DMS 273 treated with DMSO at 0.1 percent for 48 hours (cell line): ENCODE measurements at places on chromosomes 1 and 21.

GRCh38 chr1:90919900-90920299 lies 101.9 kb downstream of the ZNF644 start:
- no peak for DNase-seq

GRCh38 chr1:156897078-156897825 lies 3.7 kb downstream of the PEAR1 start:
- DNase-seq: no peak

- no peak for DNase-seq
Measured at GRCh38 chr1:243842978-243843511, 7.0 kb downstream of the AKT3 start.

DNA sequence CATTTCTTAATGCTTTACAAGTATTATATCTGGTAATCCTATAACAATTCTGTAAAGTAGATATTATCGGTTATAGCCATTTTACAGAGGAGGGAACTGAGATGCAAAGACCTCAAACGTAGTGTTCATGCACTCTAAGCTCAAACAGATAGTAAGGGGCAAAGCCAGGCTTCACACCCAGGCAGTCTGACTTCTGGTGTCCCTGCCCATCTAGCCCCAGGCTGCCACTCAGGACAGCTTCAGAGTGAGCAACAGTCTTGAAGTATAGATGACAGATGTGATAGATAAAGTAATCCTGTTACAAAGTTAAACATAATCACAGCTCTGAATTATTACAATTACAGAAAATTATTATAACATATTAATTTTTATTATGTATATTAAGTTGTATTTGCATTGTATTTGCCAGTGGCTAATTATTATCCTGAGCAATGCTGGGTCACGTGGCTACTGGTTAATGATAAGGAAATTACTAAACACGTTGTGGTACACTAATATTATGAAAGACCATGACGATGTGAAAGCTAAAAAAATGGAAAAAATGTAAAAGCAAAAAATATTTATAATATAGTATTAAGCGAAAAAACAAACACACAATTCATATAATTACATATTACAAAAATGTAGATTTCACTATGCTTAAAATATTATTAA lies 6.1 kb upstream of the TRAF3IP3 start:
- no peak for DNase-seq

GRCh38 chr1:54177726-54178125 lies 22.1 kb downstream of the CYB5RL start:
- no peak for DNase-seq

DNA sequence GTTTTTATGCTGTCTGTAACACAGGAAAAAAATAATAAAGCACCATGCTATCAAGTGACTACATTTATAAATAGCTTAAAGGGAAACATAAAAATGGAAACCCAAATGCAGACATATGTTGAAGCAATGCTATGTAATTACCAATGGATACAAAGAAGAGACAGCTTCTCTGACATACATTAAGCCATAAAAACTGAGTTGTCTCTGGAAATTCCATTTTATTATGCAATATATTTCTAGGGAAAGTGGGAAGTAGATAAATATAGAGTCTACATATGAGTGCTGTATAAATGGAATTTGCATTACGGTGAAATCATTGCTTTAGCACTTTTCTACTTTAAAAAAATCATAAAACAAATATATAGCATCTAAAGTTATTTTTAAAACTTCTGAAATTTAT lies 135.2 kb upstream of the COL11A1 start:
- DNase-seq: no peak

- no peak for DNase-seq
Measured at GRCh38 chr1:26049531-26050247, 3.8 kb upstream of the SLC30A2 start.

DNA sequence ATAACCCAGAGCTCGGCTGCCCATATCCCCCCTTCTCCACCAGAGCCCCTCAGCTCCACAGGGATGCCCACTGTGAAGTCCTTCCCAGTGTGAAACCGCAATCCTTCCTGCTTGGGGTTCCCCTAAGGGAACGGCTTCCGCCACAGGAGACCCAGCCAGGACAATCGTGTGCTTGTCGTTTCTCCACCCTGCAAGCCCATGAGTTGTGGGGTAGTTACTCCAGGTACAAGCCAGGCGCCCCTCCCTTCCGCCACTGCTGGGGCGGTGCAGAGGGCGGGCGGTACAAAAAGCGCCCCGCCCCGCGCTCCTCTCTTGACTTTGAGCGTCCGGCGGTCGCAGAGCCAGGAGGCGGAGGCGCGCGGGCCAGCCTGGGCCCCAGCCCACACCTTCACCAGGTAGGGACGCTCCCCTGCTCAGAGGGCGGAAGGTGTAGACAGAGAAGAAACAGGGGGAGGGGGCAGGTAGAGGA lies at the start of gene TINAGL1:
Gene TINAGL1, plus strand, starts transcription at position 315 of the 469 bp plus-strand sequence. CDS start 634 bp downstream, outside the sequence.
- no peak for DNase-seq

- DNase-seq: no peak
Measured at GRCh38 chr1:48777219-48777895, 666 bp upstream of the BEND5 start.

DNA sequence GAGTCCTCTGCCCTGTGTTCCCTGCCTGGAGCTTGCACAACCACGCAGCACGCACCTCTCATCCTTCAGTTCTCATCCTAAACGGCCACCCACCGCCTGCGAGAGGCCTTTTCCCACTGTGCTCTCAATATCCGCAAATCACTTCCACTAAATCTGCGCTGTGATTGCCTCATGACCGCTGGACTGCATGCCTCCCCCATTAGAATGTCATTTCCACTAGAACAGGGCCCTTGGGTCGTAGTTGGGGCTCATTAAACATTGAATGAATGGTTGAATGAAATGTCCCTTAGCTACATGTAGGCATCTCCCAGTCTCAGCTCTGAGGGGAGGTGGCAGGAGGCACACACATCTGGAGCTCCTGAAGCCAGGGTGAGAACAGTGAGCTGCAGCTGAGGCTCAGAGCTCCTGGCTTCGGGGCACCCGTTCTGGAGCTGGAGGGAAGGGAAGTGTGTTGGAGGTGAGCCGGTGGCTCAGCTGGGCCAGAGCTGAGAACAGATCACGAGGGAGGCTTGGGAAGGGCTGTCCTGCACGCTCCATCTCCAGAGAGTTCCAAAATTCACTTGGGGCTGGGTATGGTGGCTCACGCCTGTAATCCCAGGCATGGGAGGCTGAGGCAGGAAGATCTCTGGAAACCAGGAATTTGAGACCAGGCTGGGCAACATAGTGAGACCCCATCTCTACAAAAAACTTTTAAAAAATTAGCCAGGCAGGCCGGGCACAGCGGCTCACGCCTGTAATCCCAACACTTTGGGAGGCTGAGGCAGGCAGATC lies 30.4 kb downstream of the TMEM201 start:
- no peak for DNase-seq

GRCh38 chr1:170321113-170321512 lies 175.4 kb downstream of the NTMT2 start:
- no peak for DNase-seq

- DNase-seq: no peak
Measured at GRCh38 chr1:208117409-208117808, 126.8 kb downstream of the PLXNA2 start.
